ENCODE measurements at places on chromosomes 16 and 17.
A peak's percentile ranks its signal among the peaks of the same experiment; 100 is the strongest.

- DNase-seq: no peak
These were observed 24.5 kb downstream of the NKD1 start for GRCh38 chr16:50572700-50573099.

- DNase-seq: no peak
These were observed 8.9 kb upstream of the SLC5A11 start for GRCh38 chr16:24836836-24837235.

GRCh38 chr16:6363896-6364607 lies 968.6 kb upstream of the RBFOX1 start:
- no peak for DNase-seq

DNA sequence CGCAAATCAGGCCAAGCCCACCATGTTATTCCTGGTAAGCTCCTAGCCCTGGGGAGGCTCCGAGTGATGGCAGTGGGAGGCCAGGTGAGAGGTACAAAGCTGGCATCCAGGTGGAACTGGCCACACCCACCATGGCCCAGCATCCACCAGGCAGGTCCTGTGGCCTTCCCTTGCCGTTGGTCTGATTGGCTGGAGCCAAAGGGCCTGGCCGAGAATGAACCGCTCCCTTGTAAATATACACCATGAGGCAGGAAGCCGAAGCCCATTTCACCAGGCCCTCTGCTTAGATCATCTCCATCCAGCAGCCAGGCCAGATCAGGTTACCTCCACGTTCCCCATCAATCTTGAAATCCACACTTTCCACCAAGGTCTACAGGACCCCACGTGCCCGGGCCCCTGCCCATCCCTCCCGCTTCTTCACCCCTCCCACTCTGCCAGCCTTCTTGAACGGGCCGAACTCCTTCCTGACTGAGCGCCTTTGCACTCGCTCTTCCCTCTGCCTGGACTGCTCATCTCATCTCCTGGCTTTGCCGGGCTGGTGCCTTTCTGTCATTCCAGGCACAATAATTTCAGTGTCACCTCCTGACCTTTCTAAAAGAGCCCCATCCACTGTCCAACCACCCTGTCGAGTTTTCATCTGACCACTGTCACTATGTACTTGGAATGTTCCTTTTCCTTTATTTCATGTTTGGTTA lies 5.8 kb downstream of the SOCS1 start:
- DNase-seq: no peak

- DNase-seq: no peak
These were observed 215.4 kb downstream of the SEC14L1 start for GRCh38 chr17:77356109-77356689.

DNA sequence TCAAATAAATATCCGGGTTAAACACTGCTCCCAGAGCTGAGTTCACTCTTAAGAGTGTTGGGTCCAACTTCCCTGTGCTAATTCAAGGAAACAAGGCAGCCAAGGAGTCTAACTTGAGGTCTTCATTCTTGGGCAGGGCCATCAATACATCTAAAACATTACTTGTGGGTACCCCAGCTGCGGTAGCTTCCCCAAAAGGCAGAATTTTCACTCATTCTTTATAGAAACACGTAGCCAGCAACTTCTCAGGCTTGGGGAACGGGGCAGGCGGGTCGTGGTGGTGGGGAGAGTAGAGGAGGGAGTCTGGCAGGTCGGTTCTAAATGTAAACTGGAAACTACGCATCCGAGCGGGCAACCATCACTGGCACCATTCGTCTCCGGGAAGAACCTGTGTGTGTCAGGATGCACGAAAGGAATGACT lies 666 bp upstream of the METTL9 start:
- peak; percentile 45 for DNase-seq

DNA sequence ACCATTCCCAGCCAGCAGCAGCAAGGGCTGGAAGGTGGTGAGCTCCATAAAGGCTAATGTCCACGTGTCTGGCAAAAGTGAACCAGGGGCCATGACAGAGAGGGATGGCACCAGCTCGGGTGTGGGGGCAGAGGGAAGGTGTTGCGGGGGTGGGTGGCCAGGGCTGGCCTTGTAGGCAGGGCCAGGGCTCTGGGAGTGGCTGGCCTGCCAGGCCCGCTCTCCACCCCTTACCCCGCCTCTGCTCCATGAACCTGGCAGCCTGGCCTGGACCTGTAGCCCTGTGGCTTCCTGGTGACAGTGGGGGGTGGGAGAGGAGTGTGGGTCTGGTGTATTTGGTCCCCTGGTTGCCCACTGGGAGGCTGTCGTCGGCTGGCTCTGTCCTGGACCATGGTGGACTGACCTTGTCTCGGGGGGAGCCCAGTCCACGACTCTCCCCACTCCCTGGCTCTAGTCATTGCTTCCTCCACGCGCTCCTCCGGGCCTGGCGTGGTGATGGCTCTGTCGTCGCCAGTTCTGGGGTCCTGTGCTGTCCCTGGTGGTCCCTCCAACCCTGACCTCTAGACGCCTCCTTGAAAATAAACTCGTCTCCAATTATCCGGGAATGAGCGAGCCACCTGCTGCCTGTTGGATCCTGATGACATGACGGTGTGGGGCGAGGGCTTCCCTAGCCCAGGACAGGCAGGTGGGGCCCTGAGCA lies 50.0 kb downstream of the ENGASE start:
- DNase-seq: no peak

GRCh38 chr17:80833952-80834892 lies 157.4 kb upstream of the CHMP6 start:
- no peak for DNase-seq

GRCh38 chr16:68345958-68346635 lies 35.3 kb downstream of the PRMT7 start:
- no peak for DNase-seq

DNA sequence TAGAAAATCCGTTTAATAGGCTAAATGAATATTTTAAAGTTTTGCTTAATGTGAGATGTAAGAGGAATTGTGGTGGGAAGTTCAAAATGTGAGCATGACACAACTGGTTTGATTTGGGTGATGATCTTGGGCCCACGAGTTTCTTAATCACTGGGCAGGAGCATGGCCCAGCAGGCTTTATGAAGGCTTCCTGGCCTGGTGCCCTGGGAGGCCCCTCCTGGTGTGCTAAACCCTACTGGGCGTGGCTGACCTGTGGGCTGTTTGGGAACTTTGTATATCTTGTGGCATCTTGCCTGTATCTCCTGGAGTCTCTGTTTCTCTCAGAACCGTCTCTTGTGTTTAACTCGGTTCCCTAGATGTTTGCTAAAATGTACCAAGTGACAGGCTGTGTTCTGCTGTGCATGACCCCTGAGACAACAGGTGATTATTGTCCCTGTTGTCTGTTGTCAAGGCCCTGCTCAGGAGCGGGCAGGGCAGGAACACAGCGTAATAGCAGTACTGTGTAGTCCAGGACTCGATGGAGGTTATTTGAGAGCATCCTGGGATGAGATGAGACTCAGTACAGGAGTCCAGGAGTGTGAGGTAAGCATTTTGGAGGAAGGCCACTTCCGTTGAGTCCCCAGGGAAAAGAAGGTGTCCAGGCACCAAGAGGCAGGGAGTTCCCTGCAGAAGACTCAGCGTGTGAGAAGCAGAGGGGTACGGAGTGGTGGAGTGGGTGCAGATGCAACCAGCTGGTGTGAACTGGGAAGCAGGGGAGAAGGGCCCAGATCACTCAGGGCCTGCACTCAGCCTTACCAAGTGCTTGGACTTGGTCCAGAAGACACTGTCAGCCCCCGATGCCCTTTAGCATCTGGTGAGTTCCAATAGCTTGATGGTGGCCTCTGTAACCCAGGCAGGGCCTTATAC lies 48.5 kb downstream of the B9D1 start:
- no peak for DNase-seq

DNA sequence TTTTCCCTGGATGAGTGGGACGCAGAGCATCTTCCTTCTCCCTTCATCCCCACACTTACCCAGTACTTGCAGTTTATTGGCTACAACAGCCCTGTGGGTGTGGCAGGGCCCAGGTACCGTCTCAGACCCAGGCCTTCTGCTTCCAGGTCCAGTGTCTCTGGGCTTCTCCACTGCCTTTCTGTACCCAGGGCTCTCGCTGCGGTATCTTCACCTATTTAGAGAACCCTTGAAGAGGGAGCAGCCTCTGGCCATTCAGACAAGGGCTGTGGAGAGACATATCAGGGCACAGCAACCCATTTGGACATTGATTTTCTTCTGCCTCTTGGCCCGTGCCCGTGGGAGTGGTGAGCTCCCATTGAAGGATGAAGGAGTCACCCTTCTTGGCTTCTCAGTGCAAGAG lies 17.3 kb downstream of the TBX4 start:
- DNase-seq: no peak

- DNase-seq: no peak
These were observed 35.3 kb downstream of the HIC1 start for GRCh38 chr17:2090210-2090641.

DNA sequence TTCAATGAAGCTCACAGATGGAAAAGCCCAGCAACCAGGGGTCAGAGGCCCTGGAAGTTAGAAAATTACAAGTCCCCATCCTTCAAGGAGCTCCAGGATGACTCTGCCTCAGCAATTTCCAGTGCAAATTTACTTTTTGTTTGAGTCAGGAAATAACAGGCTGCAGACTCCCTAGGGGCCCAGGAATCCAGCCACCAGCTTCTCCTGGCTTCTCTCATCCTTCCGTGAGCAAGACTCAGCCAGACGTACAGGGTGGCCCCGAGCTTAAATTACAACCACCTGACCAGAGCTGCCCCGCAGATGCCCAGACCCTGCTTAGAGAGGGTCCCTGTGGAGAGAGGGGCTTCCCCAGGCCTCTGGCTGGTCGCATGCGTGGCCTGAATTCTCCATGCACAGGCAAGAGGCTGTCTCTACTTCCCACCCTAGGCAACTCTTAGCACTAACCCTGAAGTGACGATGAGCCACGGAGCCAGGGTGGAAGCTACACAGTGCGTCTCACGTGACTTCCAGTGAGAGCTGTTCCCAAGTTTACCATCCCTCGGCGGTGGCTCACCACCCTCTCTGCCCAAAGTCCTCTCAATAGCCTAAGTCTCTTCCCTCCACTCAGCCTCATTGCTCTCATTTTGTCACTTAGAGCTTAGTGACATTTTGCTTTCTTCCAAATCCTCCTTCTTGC lies 27.1 kb downstream of the GPR142 start:
- no peak for DNase-seq

- no peak for DNase-seq
These were observed 74.8 kb downstream of the TANC2 start for GRCh38 chr17:63040816-63041215.

GRCh38 chr16:27252206-27252585 lies 16.4 kb downstream of the NSMCE1 start:
- no peak for DNase-seq

- no peak for DNase-seq
These were observed 44.0 kb downstream of the IRX6 start for GRCh38 chr16:55367866-55368603.

DNA sequence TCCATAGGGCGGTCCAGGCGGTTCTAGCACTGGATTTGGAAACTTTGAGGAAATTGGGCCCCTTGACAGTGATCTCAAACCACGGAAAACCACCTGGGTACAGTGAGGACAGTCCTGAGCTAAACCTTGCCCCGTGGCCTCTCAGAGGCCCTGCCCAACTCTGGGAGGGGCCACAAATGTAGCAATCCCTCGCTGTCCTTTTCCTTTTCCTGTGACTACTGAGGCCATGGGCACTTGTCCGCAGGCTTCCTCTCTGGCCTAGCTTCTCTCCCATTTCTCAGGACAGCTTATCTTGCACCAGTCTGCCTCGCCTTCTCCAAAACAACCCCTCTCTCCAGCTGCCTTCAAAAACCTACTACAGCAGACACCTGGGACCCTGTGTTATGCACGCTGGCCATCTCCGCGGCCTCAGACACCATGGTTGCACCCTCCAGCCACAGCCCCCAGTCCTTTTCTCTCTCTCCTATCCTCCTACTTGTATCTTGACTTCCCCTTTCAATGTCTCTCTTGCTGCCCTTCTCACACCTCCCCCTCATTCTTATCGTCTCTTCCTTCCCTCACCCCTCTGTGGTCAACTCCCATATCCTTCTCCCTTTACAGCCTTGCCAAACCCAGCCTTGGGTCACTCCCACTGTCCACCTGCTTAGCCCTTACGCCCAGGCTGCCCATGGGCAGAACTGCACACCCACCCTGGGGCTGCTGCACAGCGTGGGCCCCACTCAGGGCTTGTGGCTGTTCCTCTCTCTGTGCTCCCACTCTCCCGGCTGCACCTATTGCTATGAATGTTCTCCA lies 7.6 kb downstream of the SCPEP1 start:
- no peak for DNase-seq

DNA sequence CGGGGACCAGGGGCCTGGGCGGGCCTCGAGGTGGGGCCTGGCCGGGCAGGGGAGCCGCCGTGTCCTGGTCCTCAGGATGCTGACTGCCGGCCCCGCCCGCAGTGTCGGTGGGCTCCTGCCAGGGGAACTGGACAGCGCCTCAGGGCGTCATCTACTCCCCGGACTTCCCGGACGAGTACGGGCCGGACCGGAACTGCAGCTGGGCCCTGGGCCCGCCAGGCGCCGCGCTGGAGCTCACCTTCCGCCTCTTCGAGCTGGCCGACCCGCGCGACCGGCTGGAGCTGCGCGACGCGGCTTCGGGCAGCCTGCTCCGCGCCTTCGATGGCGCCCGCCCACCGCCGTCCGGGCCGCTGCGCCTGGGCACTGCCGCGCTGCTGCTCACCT lies 2.3 kb upstream of the PAQR4 start:
- DNase-seq: no peak

- no peak for DNase-seq
These were observed 5.1 kb downstream of the CFAP20 start for GRCh38 chr16:58123896-58124600.

DNA sequence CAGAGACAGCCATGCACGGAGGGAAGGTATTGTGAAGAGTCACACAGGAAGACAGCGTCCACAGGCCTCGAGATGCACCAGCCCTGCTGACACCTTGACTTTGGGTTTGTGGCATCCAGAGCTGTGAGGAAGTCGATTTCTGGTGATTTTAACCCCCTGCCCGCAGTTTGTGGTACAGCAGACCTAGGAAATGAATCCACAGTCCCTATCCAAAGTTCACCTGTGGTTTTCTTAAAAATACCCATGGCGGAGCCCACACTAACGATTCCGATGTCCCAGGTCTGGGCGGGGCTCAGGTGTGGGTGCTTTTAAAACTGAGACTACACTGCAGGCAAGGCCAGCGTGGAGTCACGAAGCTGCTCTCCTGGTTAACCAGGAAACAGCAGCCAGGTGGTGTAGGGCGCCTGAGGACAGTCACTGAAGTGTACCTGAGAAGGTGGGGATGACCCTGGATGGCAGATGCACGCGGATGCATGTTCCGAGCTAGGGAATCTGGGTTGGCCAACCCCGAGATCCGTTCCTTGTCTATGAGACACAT lies 14.4 kb upstream of the MEAK7 start:
- no peak for DNase-seq

DNA sequence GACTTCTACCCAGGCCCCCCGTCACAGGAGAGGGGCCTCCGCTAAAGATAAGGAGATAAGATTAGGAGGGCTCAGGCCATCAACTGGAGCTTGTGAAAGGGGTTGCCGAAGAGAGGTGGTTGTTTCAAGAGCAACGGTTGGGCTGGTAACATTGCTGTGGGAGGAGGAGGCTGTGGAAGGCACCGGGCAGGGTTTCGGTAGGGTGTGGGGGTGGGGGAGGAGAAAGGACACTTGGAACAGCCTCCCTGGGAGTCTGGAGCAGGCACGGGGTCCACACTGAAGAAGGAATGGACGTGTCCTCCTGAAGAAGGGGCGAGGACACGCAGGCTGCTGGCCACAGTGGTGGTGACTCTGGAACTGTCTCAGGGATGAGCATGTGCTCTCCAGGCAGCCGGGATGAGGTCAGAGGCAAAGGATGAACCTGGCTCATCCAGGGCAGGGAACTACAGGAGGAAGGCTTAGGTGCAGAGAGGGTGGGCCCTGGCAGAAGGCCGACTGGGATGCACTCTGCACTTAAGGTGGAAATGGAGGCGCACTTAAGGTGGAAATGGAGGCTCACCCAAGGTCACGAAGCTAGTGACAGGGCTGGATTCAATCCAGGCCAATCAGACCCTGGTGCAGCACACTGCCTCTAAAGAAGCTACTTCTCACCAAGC lies 1.2 kb upstream of the EPX start:
- DNase-seq: no peak

All from substantia nigra (tissue), 51 donors.